LHCN-M2 (cell line): ENCODE measurements at places on chromosomes 3 and 15. TPM values are rescaled to one million over a fixed set of nuclear protein-coding genes. Genes with fewer than 3 reads are reported as not detected.

Gene CASR
- total RNA-seq = not detected in 2 replicates

Gene EPHA3
- 0.13 and 0.17 TPM in 2 replicates for total RNA-seq

DNA sequence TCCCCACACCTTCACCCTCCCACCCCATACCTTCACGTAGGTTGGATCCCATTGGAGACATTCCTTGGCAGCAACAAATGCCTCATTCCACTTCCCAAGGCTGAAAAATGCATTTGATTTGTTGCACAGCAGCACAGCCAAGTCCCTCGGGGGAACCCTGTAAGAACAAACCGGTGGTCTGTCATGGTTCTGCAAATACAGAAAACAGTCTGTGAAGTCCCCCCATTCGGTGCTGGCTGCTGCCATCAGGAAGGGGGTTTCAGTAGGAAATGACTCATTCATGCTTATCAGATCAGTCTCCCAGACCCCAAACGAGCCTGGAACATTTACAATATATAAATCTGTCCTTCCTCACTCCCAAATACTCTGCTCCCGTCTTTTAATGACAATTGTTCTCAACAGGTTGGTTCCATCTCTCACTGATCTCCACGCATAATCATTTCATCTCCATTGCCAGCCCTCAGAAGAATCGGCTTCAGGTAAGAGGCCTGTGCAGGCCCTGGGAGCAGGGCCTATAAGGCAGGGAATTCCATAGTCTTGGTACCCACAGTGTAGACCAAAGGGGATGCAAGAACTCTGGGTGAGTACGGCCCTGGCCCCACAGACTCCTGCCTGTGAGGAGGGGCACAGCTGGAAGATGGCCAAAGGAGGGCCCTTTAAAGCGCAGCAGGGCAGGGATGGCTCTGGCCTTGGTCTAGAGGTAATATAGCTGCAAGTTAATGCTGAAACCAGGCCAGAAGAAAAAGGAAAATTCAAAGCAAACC lies 41.6 kb downstream of the TRANK1 start:
- no peak for DNase-seq

Gene EFHB
- 0.13 and 0.34 TPM in 2 replicates for total RNA-seq

GRCh38 chr3:31522152-31522551 lies 10.6 kb upstream of the STT3B start:
- DNase-seq = peak; percentile 61

DNA sequence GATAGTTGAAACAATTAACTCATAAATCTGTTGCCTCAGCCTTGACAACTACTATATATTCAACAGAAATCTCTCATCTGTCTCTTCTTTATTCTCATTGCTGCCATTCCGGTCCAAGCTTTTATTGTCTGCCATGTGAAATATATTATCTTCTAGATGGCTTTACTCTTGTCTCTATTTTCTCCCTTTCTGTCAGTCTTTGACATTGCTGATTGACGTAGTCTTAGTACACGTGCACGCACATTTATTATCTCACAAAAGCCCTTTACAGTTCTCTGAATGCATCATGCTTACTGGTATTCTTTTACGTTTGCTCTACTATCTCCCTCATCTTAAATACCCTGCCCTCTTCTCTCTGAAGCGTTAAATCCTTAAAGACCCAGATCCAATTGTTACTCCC lies 5.6 kb downstream of the PDIA3 start:
- no peak for DNase-seq

DNA sequence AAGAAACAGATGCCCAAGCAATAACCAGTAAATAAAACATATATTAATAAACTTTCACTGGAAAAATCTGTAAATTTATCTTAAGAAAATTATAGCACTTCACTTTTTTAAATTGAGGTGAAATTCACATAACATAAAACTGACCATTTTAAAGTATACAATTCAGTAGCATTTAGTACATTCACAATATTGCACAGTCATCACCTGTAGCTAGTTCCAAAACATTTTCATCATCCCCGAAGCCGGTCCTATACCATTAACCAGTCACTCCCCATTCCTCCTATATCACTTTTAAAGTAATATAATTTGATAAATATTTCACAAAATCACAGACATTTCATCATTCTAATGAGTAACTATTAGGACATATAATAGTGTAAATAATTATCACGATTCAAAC lies 8.0 kb upstream of the LRRIQ4 start:
- no peak for DNase-seq

GRCh38 chr3:47414666-47415587 lies 34.1 kb downstream of the PTPN23 start:
- no peak for DNase-seq

Gene GALNT15
- total RNA-seq = 2.1 and 3.1 TPM in 2 replicates
